ENCODE measurements at places on chromosomes 3 and 15.

- no peak for DNase-seq
These were observed 276.7 kb upstream of the LMCD1 start for GRCh38 chr3:8224941-8225340.

- no peak for DNase-seq
These were observed 45.5 kb upstream of the TNFSF10 start for GRCh38 chr3:172568701-172569100.

DNA sequence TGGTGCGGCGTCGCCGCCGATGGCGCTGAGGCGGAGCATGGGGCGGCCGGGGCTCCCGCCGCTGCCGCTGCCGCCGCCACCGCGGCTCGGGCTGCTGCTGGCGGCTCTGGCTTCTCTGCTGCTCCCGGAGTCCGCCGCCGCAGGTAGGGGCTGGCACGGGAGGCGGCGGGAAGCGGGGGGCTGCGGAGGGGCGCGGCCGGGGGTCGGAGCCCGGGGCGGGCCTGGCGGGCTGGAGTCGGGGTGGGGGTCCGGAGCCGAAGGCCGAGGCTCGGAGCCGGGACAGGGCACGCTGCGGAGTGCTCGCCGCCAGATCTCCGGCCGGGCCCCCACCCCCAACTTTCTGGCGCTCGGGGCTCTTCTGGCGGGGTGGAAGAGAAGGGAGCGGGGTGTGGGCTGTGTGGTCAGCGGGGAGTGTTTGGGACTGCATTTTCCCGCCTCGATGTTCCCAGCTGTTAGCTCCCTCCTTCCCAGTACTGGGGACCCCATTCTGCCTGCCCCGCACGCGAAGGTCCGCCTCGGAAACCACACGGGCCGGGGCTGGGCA is 299 bp downstream of the TYRO3 start:
- no peak for DNase-seq

DNA sequence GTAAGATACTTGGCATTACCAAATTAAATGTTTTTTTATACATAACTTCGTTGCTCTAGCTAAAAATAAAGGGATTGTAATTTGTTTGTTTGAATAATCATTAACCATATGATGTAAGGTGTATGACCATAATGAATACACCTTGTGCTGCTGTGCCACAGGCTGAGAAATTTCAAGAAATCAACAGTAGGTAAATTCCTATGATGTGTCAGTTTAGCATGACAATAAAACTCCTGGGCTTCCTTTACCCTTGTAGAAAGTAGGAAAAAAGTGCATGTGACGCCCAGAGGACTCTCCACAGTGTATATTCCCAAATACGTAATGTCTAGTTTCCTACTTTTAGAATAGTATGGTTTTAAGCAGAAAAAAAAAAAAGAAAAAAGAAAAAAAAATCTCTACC is 208.1 kb downstream of the SATB1 start:
- DNase-seq = no peak

DNA sequence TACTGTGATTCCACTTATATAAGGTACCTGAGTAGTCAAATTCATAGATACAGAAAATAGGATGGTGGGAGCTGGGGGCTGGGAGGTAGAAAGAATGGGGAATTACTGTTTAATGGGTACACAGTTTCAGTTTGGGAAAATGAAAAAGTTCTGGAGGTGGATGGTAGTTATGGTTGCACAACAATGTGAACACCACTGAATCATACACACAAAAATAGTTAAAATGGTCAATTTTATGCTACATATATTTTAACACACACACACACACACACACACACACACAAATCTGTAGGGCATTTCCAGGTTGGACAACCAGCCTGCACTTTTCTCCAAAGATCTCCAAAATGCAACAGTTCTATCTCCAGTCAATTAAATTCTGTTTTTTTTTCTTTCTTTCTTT is 1.4 kb downstream of the CCDC32 start:
- DNase-seq = no peak

GRCh38 chr3:1962396-1963088 is 136.1 kb upstream of the CNTN4 start:
- DNase-seq = no peak

DNA sequence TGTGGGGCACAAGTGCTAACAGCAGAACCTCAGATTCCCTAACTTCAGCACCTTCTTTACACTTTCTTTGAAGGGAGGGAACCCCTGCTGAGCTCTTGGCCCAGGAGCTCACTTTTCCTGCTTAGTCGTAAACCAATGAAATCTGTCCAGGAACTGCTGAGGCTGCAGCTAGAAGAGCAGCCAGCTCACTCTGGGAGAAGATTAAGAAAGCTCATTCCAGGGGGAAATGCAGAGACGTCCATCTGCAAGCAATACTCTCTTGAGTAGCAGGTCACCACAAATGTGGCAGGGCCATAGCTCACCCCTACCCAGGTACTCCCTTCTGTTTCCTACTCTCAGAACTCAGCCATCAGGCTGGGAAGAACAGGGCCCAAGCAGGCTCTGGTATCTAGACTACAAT is 103.3 kb downstream of the WDR76 start:
- DNase-seq = no peak

- DNase-seq = no peak
These were observed 199.8 kb upstream of the NR2F2 start for GRCh38 chr15:96130734-96131133.

DNA sequence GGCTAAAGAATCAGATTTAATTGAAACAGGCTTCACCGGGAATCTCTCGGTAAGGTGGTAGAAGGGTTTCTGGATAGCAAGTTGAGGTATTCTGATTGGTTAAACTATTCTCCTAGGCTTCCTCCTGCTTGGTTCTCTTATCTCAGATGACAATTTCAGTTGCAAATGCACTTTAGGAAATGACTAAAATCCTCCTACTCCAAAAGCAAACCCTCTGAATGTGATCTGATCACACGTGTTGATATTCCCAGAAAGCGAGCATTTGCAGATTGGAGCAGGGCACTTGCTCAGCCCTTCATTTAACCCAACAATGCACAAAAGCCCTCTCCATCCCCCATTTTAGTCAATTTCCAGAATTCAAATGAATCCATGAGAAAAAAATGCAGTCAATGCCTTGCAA is 55.6 kb upstream of the ICE2 start:
- DNase-seq = no peak

DNA sequence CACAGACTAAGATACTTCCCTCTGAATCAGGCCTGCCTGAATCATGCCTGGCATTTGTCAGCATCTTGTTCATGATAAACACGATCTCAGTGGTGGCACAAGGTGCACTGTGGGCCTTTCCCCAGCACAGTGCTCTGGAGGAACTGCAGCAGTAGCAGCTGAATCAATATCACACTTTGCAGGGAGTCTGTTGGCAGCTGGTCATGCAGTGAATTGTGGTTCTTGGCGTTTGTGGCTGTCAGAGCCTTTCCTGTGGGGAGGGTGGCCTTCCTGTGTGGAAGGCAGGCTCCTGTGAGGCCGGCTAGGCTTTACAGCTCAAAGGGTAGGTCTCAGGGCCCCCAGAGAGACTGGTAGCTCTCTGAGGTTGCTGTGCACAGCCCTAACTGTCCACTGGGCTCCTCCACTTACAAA is 54.4 kb upstream of the TLE3 start:
- no peak for DNase-seq

DNA sequence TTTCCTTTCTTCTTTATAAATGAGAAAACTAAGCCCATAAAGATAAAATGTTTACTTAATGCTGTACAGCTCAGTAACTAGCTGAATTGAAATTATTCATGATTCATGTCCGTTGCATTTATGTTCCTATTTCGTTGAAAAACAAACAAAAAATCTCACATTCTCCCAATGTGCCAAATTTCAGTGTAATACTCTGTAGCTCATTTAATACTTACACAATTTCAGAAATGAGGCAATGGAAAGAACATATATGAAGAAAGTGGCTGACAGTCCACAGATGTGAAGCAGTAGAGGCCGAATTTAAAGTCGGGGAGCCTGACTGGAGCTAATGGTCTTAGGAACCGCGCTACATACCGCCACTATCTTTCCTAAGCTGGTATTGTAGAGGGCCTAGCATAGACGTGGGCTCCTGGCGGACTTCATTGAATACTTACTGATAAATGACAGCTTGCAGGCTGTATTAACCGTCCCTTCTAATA is 651 bp downstream of the PLSCR2 start:
- DNase-seq = no peak

- DNase-seq = no peak
These were observed 46.2 kb upstream of the ATG7 start for GRCh38 chr3:11226042-11226370.

DNA sequence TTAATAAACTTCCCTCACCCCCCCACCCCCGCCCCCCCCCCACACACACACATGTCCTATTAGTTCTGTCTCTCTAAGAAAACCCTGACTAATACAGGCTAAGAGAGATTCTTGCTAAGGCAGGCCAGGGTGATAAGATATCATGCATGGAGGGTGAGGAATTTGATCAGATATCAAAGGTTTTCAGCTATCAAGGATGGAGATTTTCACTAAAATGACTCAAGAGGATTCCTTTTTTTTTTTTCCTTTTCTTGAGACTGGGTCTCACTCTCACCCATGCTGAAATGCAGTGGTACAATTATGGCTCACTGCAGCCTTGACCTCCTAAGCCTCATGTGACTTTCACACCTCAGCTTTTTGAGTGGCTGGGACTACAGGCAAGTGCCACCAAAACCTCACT is 14.9 kb upstream of the SENP7 start:
- no peak for DNase-seq

DNA sequence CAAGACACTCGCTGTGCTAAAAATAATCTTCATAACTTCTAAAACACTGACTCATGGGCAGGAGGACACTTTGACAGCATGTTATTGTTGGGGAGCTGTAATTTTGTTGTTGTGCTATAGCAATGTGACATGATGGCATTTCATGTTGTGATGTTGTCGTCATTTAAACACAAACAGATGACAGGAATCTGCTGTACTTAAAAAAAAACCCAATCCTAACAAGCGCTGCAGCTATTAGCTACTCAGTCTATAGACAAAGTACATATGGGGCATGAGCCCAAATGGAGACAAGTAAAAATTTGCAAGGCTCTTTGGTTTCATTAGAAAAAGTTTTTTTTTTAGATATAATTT is 828 bp upstream of the ATOSA start:
- no peak for DNase-seq

- DNase-seq = no peak
These were observed 18.0 kb downstream of the UBE2E2 start for GRCh38 chr3:23221136-23221535.

- peak; percentile 30 for DNase-seq
These were observed 1.7 kb upstream of the IFT57 start for GRCh38 chr3:108223928-108224327.

Measured in CD4-positive, alpha-beta T cell treated with Interleukin-4 for 4 hours (primary cell).